Peyer's patch (tissue), 4 donors: ENCODE measurements at places on chromosomes 4 and X. TPM values are rescaled to one million over a fixed set of nuclear protein-coding genes. Genes with fewer than 3 reads are reported as not detected.

Gene STK32B
- 0.35 TPM for total RNA-seq

Gene PRDM8
- 5.8 TPM for total RNA-seq

GRCh38 chr4:101981756-101982155 is 191.2 kb downstream of the BANK1 start:
- DNase-seq, result no peak

DNA sequence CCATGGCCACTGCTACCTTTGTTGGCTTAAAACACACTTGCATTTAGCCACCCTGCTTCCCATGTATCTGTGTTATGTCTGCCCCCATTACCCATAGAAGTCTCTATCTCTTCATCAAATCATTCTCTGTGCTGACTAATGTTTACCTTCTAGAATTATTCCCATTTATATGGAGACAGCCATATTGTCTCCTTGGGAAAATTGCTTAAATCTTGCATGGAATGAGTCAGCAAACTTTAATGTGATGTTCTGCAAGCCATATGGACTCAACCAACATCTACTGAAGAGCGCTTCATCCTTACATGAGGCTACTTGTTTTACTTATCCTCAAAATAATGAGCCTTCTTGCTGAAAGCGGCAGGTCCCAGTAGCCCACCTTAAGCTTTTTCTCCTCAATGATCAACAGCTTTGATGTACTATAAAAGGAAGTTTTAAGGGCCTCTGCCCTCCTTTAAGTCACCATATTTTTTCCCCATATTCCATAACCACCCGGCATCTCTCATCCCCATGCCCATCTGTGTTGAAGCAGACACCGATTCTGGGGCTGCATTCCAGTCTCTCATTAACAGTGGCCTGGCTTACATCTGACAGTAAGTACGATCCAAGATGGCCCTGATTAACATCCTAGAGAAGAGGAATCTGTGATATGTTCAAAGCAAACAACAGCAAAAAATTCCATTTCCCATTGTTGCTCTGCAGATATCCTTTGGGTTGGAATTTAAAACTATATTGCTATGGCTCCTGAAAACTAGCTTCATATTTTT is 130.4 kb downstream of the ARHGAP6 start:
- DNase-seq, result no peak

- DNase-seq, result no peak
Measured at GRCh38 chr4:64001229-64001898, 407.9 kb downstream of the TECRL start.

DNA sequence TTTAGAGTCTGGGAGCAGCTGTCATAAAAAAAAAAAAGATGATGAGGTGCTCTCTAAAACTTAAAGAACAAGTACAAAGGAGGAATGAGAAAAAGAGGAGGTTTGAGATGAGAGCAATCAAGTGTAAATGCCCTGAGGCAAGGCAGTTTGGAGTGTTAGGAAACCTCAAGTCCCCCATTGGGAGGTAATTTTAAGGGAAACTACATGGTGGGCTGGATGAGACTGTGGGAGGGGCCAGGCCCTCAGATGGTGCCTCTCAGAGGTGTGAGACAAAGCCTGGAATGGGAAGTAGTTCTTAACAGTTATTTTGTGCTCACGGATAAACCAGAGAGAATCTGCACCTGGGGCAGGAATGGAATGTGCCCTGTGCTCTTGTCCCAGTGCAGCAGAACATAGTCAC is 1.9 kb upstream of the MAGEB3 start:
- DNase-seq, result no peak
